ENCODE measurements at places on chromosomes 6 and 20.

DNA sequence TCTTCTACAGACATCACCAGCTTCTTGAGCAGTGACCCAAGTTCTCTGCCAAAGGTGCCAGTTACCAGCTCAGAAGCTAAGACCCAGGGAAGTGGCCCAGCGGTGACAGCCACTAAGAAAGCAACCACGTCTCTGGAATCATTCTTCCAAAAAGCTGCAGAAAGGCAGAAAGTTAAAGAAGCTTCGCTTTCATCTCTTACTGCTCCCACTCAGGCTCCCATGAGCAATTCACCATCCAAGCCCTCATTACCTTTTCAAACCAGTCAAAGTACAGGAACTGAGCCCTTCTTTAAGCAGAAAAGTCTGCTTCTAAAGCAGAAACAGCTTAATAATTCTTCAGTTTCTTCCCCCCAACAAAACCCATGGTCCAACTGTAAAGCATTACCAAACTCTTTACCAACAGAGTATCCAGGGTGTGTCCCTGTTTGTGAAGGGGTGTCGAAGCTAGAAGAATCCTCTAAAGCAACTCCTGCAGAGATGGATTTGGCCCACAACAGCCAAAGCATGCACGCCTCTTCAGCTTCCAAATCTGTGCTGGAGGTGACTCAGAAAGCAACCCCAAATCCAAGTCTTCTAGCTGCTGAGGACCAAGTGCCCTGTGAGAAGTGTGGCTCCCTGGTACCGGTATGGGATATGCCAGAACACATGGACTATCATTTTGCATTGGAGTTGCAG is 15.2 kb downstream of the GTPBP2 start:
- DNase-seq: no peak

DNA sequence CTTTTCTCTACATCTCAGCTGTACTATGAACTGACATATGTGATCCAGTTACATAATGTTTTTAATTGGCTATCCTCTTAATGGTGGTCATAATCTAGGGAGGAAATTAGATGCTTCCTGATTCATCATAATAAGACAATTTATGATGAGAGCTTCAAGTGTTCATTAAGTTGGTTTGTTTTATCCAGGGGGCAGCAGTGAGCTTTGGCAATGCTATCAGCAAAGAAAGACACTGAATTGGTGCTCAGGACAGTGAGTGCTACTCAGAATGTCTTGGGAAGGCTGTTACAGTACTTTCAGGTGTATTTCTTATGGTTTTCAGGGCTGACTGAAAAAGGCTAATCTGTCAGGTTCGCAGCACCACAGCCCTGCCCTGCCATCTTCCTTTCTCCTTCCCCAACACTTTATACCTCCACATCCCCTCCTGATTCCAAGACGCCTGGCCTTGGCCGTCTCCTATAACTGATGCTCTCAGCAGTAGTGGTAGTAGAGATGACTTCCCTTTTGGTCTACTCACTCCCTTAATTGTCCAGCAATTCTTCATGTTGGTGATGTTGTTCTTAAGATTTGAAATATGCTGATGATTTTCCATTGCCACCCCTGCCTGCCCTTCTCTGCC is 67.0 kb upstream of the TNFAIP3 start:
- DNase-seq: peak; percentile 19

DNA sequence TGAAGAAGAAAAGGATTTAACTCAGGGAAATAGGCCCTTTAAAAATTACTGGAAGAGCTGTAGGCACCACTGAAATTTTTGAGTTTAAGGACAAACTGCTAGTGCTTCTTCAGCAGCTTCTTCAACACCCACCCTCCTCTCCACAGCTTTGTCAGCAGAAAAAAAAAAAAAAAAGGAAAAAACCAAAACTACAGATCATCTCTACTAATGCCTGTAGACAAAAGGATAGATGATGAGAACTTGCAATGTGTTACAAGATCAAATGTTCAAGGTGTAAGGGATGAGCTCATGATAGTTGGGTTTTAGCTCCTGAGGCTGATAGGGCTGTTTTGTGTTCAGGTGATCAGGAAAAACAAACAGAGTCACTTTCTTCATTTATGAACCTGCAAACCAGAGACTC is 55.2 kb upstream of the PREP start:
- DNase-seq: no peak

DNA sequence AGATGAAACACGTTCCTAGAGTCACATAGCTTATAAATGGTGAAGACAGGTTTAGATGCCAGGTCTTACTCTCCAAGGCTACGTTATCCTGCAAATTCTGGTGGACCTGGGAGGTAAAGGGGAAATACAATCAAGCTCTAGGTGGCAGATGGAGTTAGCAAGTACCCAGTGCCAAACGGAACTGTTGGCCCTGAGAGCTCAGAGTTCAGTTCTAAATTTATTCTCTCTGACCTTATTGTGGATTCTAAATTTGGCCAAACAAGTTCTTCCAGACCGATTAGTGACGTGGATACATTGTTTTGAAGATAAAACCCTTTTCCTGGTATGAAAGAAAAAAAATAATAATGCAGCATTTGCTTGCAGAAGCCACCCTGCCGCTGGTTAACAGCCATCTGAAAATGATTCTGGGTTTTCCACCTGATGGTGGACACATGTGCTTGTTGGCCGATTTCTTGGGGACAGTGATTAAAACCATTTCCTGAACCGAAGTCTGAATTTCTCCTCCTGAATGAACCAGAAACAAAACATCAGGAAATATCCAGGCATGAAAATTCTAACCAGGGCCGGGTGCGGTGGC is 32.5 kb downstream of the RIPOR3 start:
- no peak for DNase-seq

DNA sequence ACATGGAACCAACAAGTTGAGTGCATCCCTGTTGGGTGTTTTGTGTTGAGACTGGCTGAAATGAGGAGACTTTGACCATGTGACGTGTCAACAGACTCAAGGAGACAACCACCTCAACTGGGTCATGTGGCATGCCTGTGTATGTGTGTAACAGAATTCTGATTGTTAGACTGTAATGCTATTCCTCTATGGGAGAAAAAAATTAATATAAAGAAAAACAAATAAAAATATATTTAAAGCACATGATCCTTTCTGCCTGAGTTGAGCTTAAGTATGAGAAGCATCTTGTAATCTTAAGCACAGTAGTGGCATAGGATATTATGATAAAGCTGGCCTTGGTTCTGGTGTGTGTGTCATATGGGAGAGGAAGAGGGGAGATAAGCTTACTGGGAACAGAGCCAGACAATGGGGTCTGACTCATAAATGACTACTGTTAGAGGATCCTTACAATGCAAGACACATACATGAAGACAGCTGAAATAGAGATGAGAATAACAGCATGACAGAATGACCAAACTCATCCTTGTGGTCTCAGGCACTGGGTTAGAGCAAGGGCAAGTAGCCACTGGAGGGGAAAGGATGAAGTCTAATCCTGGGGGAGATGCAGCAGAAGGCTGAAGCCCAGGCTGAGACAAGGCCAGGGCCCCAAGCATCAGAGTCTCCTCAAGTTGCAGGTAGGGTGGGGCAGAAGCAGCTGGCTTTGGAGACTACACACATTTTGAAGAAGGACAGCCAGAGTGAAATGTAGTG is 9.2 kb downstream of the TP53INP2 start:
- no peak for DNase-seq

DNA sequence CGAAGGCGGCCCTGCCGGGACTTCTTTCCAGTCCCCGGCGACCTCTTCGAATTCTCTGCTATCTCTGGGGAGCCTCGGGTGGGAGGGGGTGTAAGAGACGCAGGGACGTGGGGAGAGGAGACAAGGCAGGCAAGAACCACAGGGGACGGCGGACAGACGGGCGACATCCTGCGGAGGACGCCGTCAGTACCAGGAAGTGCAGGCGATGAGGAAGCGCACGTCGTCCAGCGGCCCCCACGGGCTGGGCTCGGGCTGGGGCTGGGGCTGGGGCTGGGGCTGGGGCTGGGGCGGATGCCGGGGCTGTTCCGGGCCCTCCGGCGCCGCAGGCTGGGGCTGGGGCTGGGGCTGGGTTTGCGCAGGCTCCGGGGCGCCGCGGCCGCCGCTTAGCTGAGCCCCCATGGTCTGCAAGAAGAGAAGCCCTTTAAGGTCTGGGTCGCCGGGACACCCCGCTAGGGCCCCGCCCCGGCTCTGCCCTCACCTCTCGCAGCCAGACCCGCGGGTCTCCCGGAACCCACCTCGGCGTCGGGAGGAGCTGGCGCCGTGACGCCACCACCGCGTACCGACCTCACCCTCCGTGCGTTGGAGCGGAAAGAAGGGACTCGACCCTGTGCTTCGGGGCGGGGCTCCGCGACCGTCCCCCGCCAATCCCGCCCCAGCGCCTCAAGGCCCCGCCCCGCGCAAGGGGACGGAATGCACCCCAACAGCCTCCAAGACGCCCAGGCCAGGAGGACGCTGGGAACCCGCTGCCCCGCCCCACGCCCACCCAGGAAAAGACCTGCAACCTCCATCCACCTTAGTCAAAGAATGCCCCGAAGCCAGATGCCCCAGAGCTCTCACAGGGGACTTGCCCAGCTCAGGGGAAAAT is at the start of gene MMP24OS:
TSS of gene MMP24OS (minus strand) at position 592 of the 865 bp plus-strand sequence. CDS start at position 399, 193 bp downstream.
- DNase-seq: peak; percentile 86

DNA sequence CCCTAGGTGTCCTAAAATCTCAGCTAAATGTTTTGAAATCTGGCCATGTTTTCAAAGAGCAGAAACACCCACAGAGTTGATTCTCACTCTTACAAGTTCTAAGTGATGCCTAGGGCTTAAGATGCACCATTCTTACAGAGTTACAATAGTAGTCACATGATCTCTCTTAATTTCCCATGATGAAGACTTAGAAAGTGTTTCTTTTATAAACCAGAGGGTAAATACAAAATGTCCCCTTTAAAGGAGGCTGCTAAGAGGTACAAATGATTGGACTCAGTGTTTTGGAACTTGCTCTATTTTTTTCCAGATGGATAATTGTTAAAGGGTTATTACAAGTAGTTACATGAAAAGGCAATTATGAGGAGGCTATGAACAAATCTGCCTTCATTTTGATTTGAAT is 244.6 kb downstream of the GRM1 start:
- DNase-seq: no peak

GRCh38 chr20:18524646-18525045 is 16.9 kb downstream of the SEC23B start:
- no peak for DNase-seq

DNA sequence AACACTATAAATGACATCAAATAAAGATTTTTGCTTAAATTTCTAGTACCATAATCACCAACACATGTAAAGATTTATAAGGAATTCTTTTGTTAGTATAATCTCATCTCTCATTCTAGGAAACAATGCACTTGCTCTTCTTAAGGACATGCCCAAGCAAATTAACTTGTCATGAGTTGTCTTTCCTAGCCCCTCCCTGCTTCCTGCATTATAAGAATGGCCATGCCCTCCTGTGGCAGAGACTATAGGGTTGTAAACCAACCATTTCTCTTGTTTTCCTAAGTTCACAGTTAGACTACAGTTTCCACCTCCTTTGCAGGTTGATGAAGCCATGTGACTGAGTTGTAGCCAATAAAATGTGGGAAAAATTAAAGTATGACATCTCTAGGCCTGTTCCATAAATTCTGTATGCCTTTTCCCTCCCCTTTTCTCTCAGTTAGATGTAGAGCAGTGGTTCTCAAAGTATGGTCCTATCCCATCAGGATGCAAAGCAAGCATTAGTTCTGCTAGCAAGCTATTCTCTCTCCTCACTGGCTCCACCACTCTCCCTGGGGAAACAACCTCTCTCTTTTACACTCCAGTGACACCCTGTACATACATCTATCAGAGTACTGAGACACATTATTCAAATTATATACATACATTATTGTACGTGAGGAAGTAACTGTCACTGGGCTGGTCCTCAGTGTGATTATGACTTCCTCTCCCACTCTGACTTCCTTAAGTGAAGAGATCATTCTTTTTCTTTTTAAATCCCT is 295.0 kb downstream of the PKHD1 start:
- DNase-seq: no peak

DNA sequence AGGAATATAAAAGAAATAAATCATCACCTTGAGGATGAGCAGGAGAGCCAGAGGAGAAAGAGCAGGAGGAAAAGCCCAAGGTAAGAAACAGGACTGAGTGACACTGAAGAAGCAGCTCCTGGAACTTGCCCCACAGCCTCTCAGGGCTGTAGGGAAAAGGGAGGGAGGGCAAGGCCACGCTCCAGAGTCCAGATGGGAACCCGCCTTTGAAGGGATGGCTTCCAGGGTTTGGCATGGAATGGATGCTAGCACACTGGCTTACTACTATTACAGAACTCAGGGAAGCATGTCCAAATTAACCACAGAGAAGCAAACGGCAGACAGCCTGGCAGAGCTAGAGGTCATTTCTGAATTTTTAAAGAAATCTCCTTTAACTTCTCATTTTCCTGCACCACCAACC is 26.8 kb downstream of the RALGAPA2 start:
- no peak for DNase-seq

DNA sequence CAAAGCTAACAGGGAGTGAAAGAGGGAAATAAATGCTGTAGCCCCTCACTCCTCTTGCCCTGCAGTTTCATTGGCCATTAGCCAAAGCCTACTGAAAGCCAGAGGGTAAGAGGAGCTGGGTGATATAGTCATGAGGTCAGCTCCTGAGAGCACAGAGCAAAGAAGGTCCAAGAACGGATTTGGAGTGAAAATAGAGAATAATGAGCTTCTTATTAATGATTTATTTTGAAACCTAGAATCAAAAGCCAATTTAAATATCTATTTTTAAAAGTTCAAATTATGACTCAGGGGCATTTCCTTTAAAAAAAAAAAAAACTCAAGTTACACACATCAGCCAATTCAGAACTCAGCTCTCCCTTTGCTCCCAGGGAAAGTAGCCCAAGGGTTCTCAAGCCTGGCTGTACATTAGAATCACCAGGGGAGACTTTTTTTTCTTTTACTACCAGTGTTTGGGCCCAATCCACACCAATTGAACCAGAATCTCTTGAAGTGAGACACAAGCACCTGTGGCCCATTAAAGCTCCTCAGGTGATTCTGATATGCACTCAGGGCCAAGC is 79.1 kb downstream of the SNAP25 start:
- no peak for DNase-seq

GRCh38 chr20:17542993-17543412 is 11.8 kb upstream of the BFSP1 start:
- DNase-seq: no peak
